ENCODE measurements at places on chromosomes 11 and 22.

DNA sequence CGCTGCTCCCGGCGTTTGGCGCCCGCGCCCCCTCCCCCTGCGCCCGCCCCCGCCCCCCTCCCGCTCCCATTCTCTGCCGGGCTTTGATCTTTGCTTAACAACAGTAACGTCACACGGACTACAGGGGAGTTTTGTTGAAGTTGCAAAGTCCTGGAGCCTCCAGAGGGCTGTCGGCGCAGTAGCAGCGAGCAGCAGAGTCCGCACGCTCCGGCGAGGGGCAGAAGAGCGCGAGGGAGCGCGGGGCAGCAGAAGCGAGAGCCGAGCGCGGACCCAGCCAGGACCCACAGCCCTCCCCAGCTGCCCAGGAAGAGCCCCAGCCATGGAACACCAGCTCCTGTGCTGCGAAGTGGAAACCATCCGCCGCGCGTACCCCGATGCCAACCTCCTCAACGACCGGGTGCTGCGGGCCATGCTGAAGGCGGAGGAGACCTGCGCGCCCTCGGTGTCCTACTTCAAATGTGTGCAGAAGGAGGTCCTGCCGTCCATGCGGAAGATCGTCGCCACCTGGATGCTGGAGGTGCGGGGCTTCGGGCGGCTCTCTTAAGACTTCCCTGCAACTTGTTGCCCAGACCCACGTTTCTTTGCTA is at the start of gene CCND1:
Gene CCND1 (plus strand): TSS at position 162 of the 587 bp plus-strand sequence. CDS start 158 bp downstream, at position 320.
- no peak for DNase-seq

GRCh38 chr22:43182118-43182517 is 4.8 kb downstream of the TTLL12 start:
- no peak for DNase-seq

GRCh38 chr11:94543695-94544645 is at the start of gene FUT4:
TSS of gene FUT4 (plus strand) at chr11:94543921. CDS start at chr11:94544134, 213 bp downstream.
- DNase-seq = peak; percentile 56

GRCh38 chr11:85893395-85893794 is 38.2 kb downstream of the CCDC83 start:
- no peak for DNase-seq

- DNase-seq = no peak
Measured at GRCh38 chr11:66835768-66836405, 7.4 kb upstream of the RCE1 start.

DNA sequence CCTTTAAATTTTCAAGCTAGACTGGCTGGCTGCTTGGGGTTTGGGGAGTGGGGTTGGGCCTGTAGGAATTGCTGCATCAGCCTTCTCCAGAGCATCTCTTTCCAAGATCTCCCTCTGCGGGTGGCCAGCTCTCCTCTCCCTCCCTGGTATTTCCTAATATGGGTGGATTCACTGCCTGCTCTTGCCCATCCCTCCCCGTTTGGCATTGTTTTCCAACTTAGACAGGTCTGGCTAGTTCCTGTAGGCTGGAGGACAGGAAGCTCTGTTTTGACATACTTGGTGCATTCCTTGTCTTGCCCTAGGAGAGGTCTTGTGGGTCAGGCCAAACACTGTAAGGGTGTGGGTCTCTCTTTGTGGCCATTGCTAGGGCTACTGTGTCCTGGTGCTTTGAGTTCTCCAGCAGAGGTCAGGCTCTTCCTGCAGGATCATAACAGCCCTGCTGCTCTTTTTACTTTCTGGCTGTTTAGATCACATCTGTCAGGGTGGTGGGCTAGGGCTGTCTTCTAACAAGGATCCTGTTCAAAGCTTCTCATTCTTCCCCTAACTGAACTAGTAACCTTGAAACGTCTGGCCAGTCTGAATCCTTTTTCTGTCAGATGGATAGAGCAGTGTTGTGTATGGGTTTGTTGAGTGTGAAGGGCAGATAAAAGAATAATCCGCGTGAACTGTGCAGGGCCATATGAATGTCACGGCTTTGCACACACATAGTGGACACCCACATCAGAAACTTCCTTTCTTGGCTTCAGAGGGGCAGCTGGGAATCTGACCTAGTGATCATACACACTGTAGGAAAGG is 18.3 kb upstream of the MICALL1 start:
- DNase-seq = no peak

DNA sequence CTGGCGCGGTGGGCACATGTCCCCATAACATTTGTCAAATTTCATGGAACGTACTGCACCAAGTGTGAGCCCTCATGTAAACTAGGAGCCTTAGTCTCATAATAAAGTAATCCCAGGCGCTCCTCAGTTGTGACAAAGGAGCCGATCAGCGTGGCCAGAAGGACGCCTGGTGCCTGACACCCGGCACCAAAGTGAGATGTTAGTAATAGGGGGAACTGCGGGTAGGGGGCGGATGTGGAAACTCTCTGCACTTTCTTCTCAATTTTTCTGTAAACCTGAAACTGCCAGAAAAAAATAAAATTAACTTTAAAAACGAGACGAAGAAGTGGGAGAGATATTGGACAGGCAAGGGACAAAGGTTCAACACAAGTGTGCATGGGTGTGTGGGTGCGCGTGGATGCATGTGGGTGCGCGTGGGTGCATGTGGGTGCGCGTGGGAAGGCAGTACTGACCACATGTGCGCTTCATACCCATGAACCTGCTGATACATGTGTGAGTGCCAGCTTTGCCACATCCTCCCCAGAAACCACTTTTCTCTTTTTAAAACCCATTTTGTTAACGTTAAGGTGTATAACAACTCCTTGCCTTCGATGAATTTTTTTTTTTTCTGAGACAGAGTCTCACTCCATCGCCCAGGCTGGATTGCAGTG is 55.4 kb upstream of the LINC01488 start:
- no peak for DNase-seq

GRCh38 chr11:127656116-127656836 is 655.7 kb upstream of the KIRREL3 start:
- DNase-seq = no peak

GRCh38 chr11:104183593-104183992 is 19.6 kb upstream of the PDGFD start:
- DNase-seq = no peak
